Effector CD8-positive, alpha-beta T cell (primary cell): ENCODE measurements at places on chromosomes 1 and 21.

DNA sequence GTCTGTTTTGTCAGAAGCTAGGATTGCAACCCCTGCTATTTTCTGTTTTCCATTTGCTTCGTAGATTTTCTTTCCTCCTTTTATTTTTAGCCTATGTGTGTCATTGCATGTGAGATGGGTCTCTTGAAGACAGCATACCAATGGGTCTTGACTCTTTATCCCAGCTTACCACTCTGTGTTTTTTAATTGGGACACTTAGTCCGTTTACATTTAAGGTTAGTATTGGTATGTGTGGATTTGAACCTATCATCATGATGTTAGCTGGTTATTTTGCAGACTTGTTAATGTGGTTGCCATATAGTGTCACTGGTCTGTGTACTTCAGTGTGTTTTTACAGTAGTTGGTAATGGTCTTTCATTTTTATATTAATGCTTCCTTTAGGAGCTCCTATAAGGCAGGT is 141.5 kb downstream of the DNAH14 start:
- DNase-seq = no peak

GRCh38 chr21:36692835-36693488 is 6.0 kb upstream of the SIM2 start:
- no peak for DNase-seq

DNA sequence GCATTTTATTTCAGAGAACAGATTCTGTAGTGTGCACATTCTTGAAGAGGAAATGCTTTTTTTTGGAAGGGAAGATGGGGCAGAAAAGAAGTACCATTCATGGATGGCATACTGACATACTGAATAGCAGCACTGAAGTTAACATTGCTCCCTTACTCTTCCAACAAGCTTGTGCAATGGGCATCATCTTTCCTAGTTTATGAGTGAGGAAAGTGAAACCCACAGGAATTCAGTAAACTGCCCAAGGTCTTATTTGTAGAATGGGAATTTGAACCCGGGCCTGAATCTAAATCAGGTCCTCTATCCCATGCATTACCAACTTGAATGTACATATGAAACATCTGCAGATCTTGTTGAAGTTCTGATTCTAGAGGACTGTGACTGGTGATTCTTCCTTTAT is 215.7 kb upstream of the FGGY start:
- no peak for DNase-seq

GRCh38 chr21:25895565-25896205 is 160.9 kb downstream of the GABPA start:
- DNase-seq = no peak

- DNase-seq = no peak
These were observed 10.6 kb upstream of the TRIM33 start for GRCh38 chr1:114521396-114522263.

DNA sequence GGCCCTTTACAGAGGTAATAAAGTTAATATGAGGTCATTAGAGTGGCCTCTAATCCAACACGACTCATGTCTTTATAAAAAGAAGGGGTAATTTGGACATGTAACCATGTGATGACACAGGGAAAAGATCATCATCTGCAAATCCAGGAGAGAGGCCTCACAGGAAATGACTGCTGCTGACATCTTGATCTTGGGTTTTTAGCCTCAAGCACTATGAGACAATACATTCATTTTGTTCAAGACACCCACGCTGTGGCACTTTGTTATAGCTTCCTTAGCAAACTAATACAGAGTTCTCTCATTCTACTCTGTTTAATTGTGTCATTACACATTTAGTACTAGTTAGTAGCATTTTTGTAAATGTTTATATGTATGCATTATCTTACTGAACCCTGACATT is 64.0 kb upstream of the RUNX1 start:
- DNase-seq = no peak

- DNase-seq = no peak
These were observed 159.8 kb downstream of the ZNF326 start for GRCh38 chr1:90154711-90155110.
